Panc1 (cell line): ENCODE measurements at places on chromosomes 6 and 20. TPM values are rescaled to one million over a fixed set of nuclear protein-coding genes. Genes with fewer than 3 reads are reported as not detected.

Gene CST2
- not detected for total RNA-seq

Gene BPIFA1
- not detected for total RNA-seq

DNA sequence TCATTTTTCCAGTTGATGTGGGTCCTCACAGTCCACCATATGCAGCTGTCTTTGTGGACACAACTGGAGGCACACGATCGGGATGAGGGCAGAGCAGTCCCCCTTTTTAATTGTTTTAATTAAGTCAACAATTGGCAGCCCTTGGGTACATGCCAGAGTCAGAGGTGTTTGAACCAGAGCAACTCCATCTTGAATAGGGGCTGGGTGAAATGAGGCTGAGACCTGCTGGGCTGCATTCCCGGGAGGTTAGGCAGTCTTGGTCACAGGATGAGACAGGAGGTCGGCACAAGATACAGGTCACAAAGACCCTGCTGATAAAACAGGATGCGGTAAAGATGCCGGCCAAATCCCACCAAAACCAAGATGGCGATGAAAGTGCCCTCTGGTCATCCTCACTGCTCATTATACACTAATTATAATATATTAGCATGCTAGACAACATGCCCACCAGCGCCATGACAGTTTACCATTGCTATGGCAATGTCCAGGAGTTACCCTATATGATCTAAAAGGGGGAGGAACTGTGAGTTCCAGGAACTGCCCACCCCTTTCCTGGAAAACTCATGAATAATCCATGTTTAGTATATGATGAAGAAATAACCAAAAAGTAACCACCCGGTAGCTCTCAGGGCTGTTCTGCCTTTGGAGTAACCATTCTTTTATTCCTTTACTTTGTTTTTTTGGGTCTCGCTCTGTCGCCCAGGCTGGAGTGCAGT, 31.8 kb upstream of the BLCAP start:
- no peaks in the 10 kb centered on the region for H3K36me3 ChIP-seq
- no peak overlapping the region for H3K27ac ChIP-seq

GRCh38 chr6:143679041-143679440, 1.3 kb downstream of the PHACTR2 start:
- H3K4me3 ChIP-seq, result peak overlapping the region; percentile 84
- H3K36me3 ChIP-seq, result peaks cover 2% of the 10 kb centered on the region; the same call in 1 of the 2 replicates
- H3K27me3 ChIP-seq, result no peaks in the 10 kb centered on the region
- DNase-seq, result no peak

- no peaks in the 10 kb centered on the region for H3K36me3 ChIP-seq
- H3K4me1 ChIP-seq, result peaks cover 9% of the 10 kb centered on the region; the same call in 1 of the 2 replicates
- no peak for DNase-seq
- H3K27ac ChIP-seq, result no peak overlapping the region
- H3K27me3 ChIP-seq, result no peaks in the 10 kb centered on the region
- no peak overlapping the region for H3K4me3 ChIP-seq
These were observed 26.3 kb downstream of the WRNIP1 start for GRCh38 chr6:2791450-2791974.

DNA sequence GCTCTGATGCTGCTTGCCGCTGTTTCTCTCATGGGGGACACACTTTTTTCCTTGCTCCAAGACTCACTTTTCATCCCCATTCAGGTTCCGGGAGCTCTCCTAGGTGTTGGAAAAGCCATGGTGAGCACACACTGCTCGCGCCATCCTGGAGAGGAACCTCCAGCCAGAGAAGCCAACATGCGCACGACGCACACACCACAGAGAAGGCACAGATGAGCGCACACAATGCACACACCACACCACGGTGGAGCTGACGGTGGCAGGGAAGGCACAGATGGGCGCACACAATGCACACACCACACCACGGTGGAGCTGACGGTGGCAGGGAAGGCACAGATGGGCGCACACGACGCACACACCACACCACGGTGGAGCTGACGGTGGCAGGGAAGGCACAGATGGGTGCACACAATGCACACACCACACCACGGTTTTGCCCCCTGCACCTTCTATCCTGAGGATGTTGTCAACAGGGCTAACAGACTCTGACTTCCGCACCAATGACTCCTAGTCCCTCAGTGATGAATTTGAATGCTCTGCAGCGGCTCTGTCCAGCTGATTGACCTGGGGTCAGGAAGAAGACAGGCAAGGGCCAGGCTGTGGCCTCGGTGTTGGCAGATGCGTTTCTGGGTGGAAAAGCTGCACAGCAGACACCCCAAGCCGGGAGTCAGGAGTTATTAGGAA, 154.7 kb downstream of the ERMARD start:
- peaks cover 8% of the 10 kb centered on the region for H3K4me1 ChIP-seq
- no peak overlapping the region for H3K4me3 ChIP-seq
- DNase-seq, result no peak
- H3K36me3 ChIP-seq, result no peaks in the 10 kb centered on the region
- no peak overlapping the region for H3K27ac ChIP-seq
- no peaks in the 10 kb centered on the region for H3K27me3 ChIP-seq

DNA sequence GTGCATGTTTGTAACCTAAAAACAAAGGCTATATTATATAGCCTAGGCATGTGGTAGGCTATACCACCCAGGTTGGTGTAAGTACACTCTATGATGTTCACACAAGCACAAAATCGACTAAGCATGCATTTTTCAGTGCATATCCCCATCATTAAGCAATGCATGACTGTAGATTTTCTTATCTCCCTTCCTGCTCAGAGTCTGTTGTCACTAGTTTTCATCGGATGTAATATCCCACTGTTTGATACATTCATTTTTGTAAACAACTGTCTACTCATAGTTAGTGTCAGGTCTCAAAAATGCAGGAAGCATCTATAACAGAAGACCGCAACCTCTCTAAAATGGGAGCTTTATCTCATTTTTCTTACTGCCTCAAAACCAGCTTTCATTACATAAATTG, 70.7 kb downstream of the GFRAL start:
- no peak for DNase-seq
- H3K4me3 ChIP-seq, result no peak overlapping the region
- no peak overlapping the region for H3K27ac ChIP-seq
- H3K4me1 ChIP-seq, result no peaks in the 10 kb centered on the region

DNA sequence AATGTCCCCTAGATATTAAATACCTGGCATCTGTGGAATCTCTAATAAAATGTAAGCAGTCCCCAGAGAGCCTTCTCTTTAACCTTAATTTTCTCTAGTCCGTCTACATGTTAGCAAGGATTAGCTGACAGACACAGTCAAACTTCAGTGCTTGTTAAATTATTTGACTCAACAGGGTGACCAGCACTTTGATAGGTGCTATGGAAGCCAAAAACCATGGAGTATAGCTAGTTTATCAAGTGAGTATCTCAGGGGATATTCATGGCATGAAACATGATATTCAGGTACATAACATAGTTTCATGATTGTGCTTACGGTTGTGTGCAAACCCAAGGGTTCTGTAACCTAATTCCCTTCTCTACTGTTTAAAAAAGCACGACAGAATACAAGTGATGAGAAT, 3.9 kb downstream of the RHAG start:
- no peaks in the 10 kb centered on the region; the same call in 1 of the 2 replicates for H3K36me3 ChIP-seq
- no peak overlapping the region for H3K27ac ChIP-seq
- H3K4me3 ChIP-seq, result no peak overlapping the region
- no peaks in the 10 kb centered on the region for H3K4me1 ChIP-seq

- H3K27me3 ChIP-seq, result no peaks in the 10 kb centered on the region
- peak overlapping the region; percentile 98 for H3K27ac ChIP-seq
- no peak overlapping the region; the same call in 1 of the 2 replicates for H3K4me3 ChIP-seq
These were observed 112.3 kb upstream of the PRSS16 start for GRCh38 chr6:27135087-27135657.

DNA sequence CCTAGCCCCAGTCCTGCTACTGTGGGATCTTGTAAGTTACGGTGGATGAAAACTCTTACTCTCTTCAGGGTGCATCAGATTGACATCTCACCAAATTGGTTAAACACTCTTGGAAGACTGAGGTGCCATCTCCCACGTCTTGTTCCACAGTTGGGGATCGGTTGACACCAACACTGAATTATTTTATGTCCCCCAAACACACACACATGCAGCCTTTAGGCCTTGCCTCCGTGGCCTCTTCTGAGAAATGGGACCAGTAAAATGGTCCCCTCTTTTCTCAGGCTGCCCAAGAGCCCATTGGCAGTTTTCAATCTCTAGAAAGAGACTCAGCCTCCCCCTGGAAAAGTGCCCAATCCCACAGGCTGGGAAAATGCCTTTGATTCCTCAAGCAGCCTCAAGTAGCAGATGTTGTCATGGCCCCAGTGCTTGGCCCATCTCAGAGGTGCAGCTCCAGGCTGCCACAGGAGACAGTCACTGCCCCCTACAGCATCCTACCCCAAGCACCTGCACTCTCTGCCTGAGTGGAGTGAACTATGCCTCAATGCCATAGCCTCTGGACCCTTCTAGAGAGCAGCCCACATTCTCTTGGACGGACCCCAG, 163.9 kb downstream of the ANKRD60 start:
- H3K4me1 ChIP-seq, result no peaks in the 10 kb centered on the region
- H3K27me3 ChIP-seq, result no peaks in the 10 kb centered on the region
- H3K4me3 ChIP-seq, result no peak overlapping the region
- no peaks in the 10 kb centered on the region for H3K36me3 ChIP-seq
- DNase-seq, result no peak
- no peak overlapping the region for H3K27ac ChIP-seq

GRCh38 chr6:53803081-53803860, 8.5 kb downstream of the LRRC1 start:
- H3K36me3 ChIP-seq, result no peaks in the 10 kb centered on the region
- no peak overlapping the region for H3K4me3 ChIP-seq
- no peaks in the 10 kb centered on the region for H3K27me3 ChIP-seq
- DNase-seq, result no peak
